ENCODE measurements at places on chromosomes 13 and 19.

DNA sequence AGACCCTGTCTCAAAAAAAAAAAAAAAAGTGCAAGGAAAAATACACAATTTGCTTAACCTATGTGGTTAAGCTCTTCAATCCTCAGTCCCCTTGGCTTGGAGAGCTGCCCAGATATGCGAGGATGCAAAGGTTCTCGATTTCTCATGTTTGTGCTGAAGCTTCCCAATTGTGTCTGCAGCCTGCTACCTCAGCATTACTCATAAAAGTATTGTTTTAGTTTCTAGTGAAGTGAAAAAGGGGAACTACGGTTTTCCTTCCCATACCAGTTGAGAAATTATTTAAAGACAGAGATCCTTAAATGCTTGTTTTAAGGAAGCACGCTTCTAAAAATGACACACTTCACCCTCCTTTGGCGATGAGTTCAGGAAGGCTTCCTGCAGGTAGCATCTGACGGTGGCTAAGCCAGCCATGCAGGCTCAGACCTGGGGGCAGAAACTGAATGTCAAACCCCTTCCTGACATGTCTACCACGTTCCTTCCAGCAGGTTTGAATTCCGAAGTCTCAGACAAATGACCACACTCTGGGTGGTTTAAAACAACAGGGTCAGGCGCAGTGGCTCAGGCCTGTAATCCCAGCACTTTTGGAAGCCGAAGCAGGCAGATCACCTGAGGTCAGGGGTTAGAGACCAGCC, 47.9 kb downstream of the RUBCNL start:
- DNase-seq = no peak

- no peak for DNase-seq
Observed at GRCh38 chr13:23767838-23768237, 121.4 kb downstream of the MIPEP start.

DNA sequence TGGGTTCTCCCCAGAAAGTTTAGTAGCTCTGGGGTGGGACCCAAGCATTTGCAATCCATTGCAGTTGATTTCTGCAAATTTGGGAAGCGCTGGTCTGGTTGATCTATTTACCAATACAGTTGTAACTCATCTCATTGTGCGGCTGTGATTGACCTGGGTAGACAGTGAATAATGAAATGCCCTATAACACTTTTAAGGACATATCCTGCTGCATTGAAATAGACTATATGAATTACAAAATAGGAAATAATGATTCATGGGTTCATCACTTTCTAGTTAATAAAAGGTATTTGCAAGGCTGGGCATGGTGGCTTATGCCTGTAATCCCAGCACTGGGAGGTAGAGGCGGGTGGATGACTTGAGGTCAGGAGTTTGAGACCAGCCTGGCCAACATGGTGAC, 59.0 kb upstream of the FARP1 start:
- DNase-seq = no peak

DNA sequence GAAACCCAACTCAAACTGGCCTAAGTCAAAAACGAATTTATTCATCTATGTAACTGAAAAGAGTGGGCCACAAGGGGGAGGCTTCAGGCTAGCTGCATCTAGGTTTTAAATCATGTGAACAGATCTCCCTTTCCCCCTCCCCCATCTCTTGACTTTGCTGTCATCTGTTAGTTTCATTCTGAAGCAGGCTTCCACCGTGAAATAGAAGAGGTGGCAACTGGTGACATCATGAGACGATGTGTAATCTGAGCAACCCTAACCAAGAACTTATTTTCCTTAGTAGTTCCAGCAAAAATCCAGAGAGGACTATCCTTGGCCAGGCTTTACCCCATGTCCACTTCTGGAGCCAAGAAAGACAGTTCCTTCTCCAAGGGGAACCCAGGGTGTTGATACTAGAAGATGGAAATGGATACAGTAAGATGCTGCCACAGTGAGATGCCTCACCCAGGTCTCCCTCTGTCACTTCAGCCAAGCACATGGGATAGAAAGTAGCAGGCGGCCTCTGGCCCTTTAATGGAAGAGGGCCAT, 9.4 kb downstream of the SAMD4B start:
- peak; percentile 25 for DNase-seq

- no peak for DNase-seq
Observed at GRCh38 chr13:105406551-105406950, 1128.9 kb downstream of the EFNB2 start.

GRCh38 chr13:49315036-49315565, 67.4 kb downstream of the CDADC1 start:
- no peak for DNase-seq

DNA sequence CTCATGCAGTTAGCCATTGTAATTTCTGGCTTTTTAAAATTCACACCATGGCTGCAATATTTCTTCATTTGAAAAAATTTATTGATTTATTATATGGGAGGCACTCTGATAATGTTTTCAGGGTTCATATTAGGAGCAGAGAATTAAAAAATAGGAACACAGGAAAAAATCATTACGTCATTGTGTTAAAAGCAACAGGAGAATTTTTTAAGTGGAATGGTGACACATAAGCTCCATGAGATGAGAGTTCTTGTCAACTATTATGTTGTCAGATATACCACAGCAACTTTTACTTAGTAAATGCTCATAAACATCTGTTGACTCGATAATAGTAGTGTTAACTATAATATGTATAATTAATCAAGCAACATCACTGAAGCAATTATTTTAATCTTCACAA, 400.1 kb downstream of the TDRD3 start:
- no peak for DNase-seq

DNA sequence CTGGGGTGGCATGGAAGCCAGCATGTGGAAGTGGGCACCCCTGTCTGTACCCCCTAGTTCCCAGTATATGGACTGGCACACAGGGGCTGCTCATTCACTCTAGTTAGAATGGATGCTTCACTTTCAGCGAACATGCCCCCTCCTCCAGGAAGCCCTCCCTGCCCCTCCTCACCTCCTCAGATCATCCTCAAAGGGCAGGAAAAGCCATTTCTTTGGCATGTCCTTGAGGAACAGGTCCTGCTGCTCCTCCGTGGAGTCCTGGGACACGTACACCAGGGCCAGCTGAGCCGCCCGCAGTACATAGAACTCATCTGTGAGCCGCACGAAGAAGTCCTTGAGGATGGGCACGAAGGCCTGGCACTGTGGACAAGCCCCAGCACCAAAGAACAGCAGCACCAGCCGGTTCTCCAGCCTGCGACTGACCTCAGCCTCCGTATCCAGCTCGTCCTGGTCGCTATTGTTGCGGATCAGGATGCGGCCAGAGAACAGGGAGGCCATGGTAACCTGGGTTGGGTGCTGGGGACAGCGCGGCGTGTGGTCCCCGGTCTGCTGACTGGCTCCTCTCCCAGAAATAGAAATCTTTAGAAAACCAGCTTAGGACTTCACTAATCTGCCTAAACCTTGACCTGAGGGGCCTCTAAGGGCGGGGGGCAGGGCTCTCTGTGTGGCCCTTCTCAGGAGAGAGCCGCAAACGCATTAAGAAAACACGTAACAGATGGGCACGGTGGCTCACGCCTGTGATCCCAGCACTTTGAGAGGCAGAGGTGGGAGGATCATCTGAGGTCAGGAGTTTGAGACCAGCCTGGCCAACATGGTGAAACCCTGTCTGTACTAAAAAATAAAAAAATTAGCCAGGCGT, at the start of gene NXNL1:
Gene NXNL1, minus strand, starts transcription at position 555 of the 859 bp plus-strand sequence. Its CDS starts 57 bp downstream, at position 498.
- no peak for DNase-seq

- DNase-seq = no peak
Observed at GRCh38 chr13:57056601-57057180, 84.0 kb upstream of the PRR20A start.

DNA sequence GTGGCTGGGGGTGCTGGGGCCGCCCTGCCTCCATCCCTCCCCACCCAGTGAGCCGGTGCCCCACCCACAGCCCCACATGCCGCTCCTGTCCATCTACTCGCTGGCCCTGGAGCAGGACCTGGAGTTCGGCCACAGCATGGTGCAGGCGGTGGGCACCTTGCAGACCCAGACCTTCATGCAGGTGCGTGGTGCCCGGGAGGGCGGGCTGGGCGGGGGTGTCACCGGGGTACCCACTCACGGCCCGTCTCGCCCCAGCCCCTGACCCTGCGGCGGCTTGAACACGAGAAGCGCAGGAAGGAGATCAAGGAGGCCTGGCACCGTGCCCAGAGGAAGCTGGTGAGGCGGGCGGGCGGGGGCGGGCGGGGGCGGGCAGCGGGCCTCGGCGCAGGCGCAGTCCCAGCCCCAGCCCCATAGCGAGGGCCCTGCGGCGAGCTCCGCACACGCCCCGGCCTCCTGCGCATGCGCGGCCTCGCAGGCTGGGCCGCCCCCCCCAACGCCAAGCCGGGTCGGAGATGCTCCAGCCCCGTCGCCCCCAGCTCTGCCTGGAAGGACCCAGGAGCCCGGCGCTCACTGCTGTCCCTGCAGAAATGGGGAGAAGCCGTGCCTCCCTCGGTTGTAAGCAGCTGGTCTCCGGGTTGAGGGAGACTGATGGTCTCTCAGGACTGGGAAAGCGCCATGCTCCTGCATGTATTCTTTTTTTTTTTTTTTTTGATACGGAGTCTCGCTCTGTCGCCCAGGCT, 7.7 kb downstream of the ARHGAP45 start:
- peak; percentile 71 for DNase-seq

DNA sequence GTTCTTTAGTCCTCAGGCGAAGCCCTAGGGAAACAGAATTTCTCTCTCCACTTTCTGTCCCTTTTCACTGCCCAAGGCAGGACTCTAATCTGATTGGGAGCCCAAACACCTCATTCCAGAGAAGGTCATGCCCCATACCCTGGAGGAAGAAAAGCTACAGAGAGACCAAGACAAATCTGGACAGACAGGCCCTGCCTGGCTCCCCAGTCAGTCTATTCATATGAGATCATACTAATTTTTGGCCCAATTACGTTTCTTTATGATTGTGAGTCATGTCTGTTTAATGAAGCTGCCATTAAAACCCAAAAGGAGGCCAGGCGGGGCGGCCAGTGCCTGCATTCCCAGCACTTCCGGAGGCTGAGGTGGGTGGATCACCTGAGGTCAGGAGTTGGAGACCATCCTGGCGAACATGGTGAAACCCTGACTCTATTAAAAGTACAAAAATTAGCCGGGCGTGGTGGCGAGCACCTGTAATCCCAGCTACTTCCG, 3.3 kb upstream of the AP3D1 start:
- no peak for DNase-seq

GRCh38 chr13:76879203-76879882, 6.9 kb downstream of the KCTD12 start:
- peak; percentile 27 for DNase-seq

DNA sequence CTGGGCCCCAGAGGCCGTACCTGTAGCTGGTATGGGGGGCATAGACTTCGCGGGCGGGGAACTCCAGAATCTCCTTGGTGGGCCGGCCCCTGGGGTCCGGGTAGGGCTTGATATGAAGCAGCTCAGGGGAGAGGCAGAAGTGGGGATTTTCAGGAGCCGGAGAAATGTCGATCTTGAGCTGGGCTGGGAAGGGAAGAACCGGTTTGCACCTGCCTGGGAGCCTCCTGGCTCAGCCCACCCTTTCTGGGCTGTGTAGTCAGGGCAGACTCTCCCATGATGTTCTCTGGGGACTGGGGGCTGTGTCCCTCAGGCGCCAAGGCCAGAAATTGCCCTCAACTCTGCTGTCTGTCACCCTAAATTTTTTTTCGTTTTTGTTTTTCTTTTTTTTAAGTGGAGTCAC, 2.6 kb downstream of the ANGPTL8 start:
- no peak for DNase-seq

DNA sequence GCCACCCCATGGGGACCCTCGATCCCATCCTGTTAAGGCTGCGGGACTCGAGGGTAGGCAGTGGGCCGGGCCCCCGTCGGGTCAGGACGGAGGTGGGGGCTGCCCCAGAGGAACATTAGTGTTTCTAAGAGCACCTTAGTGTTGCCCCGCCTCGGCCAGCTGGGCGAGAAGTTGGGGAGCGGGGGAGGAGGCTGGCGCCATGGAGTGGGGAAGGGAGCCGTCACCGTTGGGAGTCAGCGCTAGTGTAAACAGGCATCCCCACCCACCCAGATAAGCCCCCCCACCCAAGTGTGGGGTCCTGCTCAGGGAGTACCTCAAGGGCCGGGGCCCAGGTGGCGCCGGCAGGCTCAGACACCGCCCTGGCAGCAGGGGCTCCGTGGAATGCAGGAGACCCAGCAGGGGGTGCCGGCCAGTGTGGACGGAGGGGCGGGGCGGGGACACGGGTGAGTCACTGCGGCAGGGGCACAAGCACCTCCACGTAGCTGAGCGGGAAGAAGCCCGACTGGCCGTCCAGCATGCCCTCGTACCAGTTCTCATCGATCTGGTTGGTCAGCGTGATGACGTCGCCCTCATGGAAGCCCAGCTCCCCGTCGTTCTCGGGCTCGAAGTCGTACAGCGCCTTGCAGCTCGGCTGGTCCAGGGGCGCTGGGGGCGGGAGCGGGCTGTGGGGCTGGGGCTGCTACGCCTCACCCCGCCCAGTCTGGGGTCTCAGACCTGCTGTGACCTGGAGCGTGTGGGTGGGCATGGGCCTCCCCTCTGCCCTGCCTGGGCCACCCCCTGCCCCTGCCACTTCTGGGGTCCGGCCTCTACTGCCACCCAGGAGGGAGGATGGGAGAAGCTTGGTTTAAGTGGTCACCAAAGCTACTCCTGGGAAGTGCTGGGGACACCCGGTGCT, 18.0 kb downstream of the MPND start:
- DNase-seq = no peak

DNA sequence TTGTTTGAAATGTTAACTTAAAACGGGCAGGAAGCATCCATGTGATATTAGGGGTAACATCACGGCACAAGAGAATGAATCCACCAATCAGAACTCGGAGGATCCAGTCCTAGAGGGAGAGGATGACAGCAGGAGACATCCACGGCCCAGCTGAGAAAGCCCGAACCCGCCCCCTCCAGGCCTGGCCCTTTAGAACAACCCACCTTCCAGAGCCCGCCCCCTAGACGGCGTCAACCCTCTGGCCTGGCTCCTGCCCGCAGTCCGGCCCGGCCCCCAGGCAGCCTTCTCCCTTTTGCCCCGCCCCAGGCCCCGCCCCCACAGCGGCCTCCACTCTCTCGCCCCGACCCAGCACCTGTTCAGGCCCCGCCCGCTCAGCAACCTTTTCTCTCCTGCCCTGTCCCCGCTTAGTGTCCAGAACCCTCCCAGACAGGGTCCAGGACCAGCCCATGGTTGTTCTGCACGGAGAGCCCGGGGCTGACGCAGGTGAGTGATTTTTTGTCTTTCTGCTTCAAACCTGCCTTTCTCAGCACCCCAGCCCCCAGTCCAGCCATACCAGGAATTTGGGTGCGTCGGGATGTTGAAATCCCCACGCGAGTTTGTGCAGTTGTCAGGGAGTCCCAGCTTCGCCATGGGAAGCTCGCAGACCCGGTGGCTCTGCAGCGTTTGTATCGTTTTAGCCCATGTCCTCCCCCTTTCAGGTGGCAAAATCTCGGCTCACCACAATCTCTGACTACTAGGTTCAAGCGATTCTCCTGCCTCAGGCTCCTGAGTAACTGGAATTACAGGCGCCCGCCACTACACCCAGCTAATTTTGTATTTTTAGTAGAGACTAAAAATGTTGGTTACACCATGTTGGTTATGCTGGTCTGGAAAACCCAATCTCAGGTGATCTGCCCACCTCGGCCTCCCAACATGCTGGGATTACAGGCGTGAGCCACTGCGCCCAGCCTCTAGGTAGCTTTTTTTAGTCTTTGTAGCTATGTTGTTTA, 16.1 kb downstream of the ZNF816 start:
- DNase-seq = no peak

- DNase-seq = no peak
Observed at GRCh38 chr13:105311094-105311493, 1224.4 kb downstream of the EFNB2 start.

- DNase-seq = no peak
Observed at GRCh38 chr13:40503966-40504591, 162.4 kb downstream of the FOXO1 start.

- DNase-seq = no peak
Observed at GRCh38 chr13:100600461-100600860, 11.9 kb upstream of the GGACT start.

- no peak for DNase-seq
Observed at GRCh38 chr13:49840675-49841074, 48.2 kb upstream of the KPNA3 start.

Data from stimulated activated CD4-positive, alpha-beta T cell treated with anti-CD3 and anti-CD28 coated beads, Interleukin-2, amount 100 ng/mL, for 48 hours (primary cell).